Naive thymus-derived CD8-positive, alpha-beta T cell (primary cell): ENCODE measurements at places on chromosomes 4 and X. TPM values are rescaled to one million over a fixed set of nuclear protein-coding genes. Genes with fewer than 3 reads are reported as not detected.

The KCND1 gene
- polyA plus RNA-seq = not detected

GRCh38 chr4:184016759-184017668 lies 111.9 kb downstream of the STOX2 start:
- no peak overlapping the region for H3K4me3 ChIP-seq
- H3K36me3 ChIP-seq = no peaks in the 10 kb centered on the region
- no peak overlapping the region for H3K27ac ChIP-seq
- DNase-seq = no peak
- no peaks in the 10 kb centered on the region for H3K4me1 ChIP-seq

The PCDH10 gene
- not detected for polyA plus RNA-seq

GRCh38 chr4:158930639-158930972 lies 161.8 kb downstream of the FNIP2 start:
- H3K4me3 ChIP-seq = no peak overlapping the region
- H3K4me1 ChIP-seq = peaks cover 13% of the 10 kb centered on the region
- no peak overlapping the region for H3K27ac ChIP-seq
- DNase-seq = no peak

GRCh38 chr4:138616775-138617174 lies 374.6 kb upstream of the SLC7A11 start:
- no peaks in the 10 kb centered on the region for H3K27me3 ChIP-seq
- peaks cover 8% of the 10 kb centered on the region for H3K36me3 ChIP-seq
- H3K4me1 ChIP-seq = no peaks in the 10 kb centered on the region
- no peak overlapping the region for H3K4me3 ChIP-seq
- DNase-seq = no peak

DNA sequence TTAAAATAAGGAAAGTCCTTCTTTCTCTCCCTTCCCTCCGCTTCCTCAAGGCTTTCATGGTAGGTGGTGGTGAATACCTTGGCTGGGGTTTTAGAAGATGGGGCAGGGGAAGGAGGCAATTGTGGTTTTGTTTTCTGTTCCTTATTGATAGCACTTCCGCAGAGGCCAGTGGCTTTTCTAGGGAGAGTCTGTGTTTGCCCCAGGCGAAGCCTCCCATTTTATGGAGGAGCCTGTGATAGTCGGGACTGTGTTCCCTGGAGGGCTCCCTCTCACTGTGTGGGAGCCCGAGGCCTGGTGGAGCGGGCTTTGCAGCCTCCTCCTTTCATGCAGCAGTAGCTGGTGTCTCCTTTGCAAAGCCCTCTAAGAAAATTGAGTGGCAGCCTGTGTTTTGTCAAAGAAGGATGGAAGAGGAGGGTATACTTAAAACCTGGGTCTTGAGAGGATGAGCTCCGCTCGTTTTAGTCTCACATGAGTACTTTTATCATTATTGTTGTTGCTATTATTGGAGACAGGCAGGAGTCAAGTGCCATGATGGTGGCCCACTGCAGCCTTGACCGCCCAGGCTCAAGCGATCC lies 29.8 kb upstream of the STOX2 start:
- H3K4me3 ChIP-seq = no peak overlapping the region
- peaks cover 2% of the 10 kb centered on the region for H3K27me3 ChIP-seq
- no peak overlapping the region for H3K27ac ChIP-seq

GRCh38 chrX:8847360-8847759 lies 46.2 kb upstream of the FAM9A start:
- DNase-seq = no peak
- peaks cover 15% of the 10 kb centered on the region for H3K27me3 ChIP-seq
- no peak overlapping the region for H3K27ac ChIP-seq
- H3K36me3 ChIP-seq = no peaks in the 10 kb centered on the region
- H3K4me1 ChIP-seq = no peaks in the 10 kb centered on the region
- H3K4me3 ChIP-seq = no peak overlapping the region

- DNase-seq = no peak
- H3K4me1 ChIP-seq = peaks cover 37% of the 10 kb centered on the region
- H3K4me3 ChIP-seq = peak overlapping the region; percentile 100
- no peaks in the 10 kb centered on the region for H3K36me3 ChIP-seq
Observed at GRCh38 chr4:105709081-105709450, 482 bp downstream of the GSTCD start.

The REELD1 gene
- polyA plus RNA-seq = not detected

DNA sequence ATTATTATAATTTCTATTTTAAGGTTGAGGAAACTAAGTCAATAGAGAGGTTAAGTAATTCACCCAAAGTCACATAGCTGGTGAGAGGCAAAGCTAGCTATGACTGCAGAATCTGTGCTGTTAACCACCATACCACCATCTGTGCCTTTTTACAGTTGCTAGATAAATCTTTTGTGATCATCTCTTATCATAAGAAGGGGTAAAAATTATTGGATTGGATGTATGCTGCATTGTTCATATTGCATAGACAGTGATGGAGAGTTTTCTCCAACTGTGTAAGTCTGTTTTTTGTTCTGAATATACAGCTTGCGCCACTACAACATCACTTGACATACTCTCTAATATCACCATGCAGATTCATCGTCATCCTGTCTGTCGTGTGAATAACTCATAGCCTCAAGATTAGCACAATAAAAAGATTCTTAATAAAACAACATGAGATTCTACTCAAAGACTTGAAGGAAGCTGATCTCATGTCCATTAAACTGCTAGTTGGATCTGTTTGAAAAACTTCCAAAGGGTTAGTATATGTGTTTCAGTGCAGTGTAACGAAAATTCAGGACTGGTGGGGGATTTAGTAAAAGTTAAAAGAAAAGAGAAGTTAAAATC lies 495.9 kb downstream of the SPRY1 start:
- H3K27ac ChIP-seq = no peak overlapping the region
- no peak for DNase-seq
- no peaks in the 10 kb centered on the region for H3K36me3 ChIP-seq
- H3K4me3 ChIP-seq = no peak overlapping the region

The KCTD8 gene
- polyA plus RNA-seq = not detected

The ETFDH gene
- 5.7 TPM for polyA plus RNA-seq

The SPIN4 gene
- 0.79 TPM for polyA plus RNA-seq

DNA sequence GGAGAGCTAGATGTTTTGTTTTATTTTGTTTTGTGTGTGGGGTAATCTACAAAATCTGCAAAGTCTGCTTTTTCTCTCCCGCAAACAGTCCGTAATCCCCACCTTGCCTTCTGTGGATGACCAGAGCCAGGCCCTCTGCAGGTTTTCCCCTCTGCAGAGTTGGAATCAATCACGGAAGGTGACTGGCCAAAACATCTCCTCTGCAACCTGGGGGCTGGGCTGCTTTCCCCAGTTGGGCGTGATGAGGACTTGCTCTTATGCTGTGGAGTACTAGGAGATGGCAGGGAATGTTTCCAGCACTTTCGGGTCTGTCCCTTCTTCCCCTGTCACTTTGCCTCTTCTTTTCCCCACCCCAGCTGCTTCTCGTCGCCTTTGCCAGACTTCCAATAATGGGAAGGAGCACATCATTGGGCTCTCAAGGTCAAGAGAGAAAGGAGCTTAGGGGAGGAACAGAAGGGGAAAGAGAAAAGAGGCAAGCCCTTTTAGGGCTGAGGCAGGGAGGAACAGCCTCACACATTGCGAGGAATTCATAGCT lies 1.1 kb downstream of the TMEM35A start:
- DNase-seq = no peak
- no peak overlapping the region for H3K27ac ChIP-seq
- H3K4me3 ChIP-seq = no peak overlapping the region
- H3K4me1 ChIP-seq = peaks cover 9% of the 10 kb centered on the region
- no peaks in the 10 kb centered on the region for H3K36me3 ChIP-seq

The CTAG1A gene
- polyA plus RNA-seq = not detected

DNA sequence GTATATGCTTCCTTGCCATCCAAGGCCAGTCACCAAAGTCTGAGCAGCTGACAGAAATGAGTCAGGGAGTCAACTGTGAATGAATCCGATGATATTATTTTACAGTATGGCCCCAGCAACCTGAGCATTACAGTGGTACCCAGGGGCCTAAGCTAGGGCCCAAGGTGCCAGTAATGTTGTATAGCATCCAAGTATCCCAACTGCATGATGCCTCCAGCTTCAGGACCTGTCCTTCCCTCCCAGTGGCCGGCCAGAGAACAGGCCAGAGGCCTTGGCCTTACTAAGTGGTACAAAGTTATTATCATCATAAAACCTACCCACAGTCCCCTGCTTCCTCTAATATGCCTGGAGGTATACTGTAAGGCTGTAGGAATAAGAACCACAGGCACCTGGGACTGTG lies 79.9 kb downstream of the RFC1 start:
- no peaks in the 10 kb centered on the region for H3K27me3 ChIP-seq
- no peak for DNase-seq
- no peak overlapping the region for H3K27ac ChIP-seq
- no peak overlapping the region for H3K4me3 ChIP-seq

GRCh38 chr4:4840351-4840750 lies 19.1 kb upstream of the MSX1 start:
- H3K27me3 ChIP-seq = peaks cover 26% of the 10 kb centered on the region
- H3K4me3 ChIP-seq = no peak overlapping the region
- DNase-seq = no peak
- H3K36me3 ChIP-seq = no peaks in the 10 kb centered on the region
- H3K4me1 ChIP-seq = peaks cover 3% of the 10 kb centered on the region
- H3K27ac ChIP-seq = no peak overlapping the region

GRCh38 chr4:8916351-8916885 lies 44.8 kb upstream of the HMX1 start:
- no peak overlapping the region for H3K27ac ChIP-seq
- no peaks in the 10 kb centered on the region for H3K36me3 ChIP-seq
- H3K4me3 ChIP-seq = no peak overlapping the region
- H3K4me1 ChIP-seq = peaks cover 4% of the 10 kb centered on the region
- H3K27me3 ChIP-seq = peaks cover 33% of the 10 kb centered on the region
- no peak for DNase-seq

DNA sequence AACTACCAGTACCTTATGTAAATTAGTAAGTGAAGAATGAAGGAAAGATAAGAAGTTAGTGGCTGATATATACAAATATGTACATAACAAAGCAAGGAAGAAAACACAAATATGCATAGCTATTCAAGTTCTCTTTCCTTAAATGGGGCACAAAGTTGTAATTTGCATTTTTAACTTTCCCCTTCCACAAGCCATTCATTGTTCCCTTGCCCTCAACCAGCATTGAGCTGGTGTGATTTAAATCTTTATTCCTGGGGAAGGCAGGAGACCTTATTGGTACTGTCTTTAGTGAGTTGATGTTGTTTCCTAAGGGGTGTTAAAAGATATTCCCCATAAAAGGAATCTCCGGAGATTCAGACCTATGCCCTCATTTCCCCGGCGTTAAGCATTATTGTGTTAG lies 735.3 kb downstream of the PCDH18 start:
- no peaks in the 10 kb centered on the region for H3K36me3 ChIP-seq
- DNase-seq = no peak
- H3K27ac ChIP-seq = no peak overlapping the region
- no peaks in the 10 kb centered on the region for H3K4me1 ChIP-seq
- H3K4me3 ChIP-seq = no peak overlapping the region
- no peaks in the 10 kb centered on the region for H3K27me3 ChIP-seq

- H3K36me3 ChIP-seq = no peaks in the 10 kb centered on the region
- H3K27ac ChIP-seq = no peak overlapping the region
- no peaks in the 10 kb centered on the region for H3K4me1 ChIP-seq
- H3K27me3 ChIP-seq = no peaks in the 10 kb centered on the region
- no peak overlapping the region for H3K4me3 ChIP-seq
Observed at GRCh38 chr4:186587416-186588018, 32.1 kb upstream of the MTNR1A start.

GRCh38 chr4:183855323-183856190 lies 49.5 kb upstream of the STOX2 start:
- DNase-seq = no peak
- no peaks in the 10 kb centered on the region for H3K4me1 ChIP-seq
- no peak overlapping the region for H3K27ac ChIP-seq
- peaks cover 50% of the 10 kb centered on the region for H3K27me3 ChIP-seq
- H3K4me3 ChIP-seq = no peak overlapping the region

- no peaks in the 10 kb centered on the region for H3K36me3 ChIP-seq
- no peaks in the 10 kb centered on the region for H3K4me1 ChIP-seq
- H3K27me3 ChIP-seq = no peaks in the 10 kb centered on the region
- H3K4me3 ChIP-seq = no peak overlapping the region
Observed at GRCh38 chr4:181312066-181312465, 931.1 kb upstream of the TENM3 start.

GRCh38 chrX:138908577-138908976 lies 197.1 kb upstream of the FGF13 start:
- no peak overlapping the region for H3K4me3 ChIP-seq
- no peaks in the 10 kb centered on the region for H3K36me3 ChIP-seq
- no peaks in the 10 kb centered on the region for H3K4me1 ChIP-seq
- H3K27ac ChIP-seq = no peak overlapping the region
- H3K27me3 ChIP-seq = no peaks in the 10 kb centered on the region

DNA sequence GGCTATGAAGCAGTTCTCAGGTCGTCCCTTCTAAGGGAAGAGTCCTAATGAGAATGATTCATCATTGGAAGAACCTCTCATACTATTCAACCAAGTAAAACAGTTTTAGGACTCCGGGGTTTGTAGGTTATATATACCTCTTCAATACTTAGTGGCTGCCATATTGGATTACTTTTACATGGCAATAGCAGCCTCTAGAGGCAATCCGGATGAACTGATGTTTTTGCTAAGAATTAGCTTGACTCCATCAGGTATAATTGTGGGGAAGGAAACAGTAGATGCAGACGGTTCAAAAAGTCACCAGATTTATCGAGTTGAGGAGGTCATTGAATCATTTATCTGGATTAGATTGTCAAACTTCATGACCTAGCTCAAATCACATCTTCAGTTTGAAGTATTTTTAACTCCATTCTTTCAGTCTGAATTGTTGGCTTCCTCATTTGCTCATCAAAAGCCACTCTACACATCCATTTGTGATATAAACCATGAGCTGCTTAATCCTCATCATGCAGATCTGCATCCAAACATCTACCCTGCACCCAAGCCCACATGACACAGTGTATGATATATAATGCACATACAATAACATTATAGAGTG lies 28.4 kb downstream of the GUCY1B1 start:
- no peak for DNase-seq
- no peak overlapping the region for H3K4me3 ChIP-seq
- no peaks in the 10 kb centered on the region for H3K36me3 ChIP-seq
- H3K27me3 ChIP-seq = no peaks in the 10 kb centered on the region

DNA sequence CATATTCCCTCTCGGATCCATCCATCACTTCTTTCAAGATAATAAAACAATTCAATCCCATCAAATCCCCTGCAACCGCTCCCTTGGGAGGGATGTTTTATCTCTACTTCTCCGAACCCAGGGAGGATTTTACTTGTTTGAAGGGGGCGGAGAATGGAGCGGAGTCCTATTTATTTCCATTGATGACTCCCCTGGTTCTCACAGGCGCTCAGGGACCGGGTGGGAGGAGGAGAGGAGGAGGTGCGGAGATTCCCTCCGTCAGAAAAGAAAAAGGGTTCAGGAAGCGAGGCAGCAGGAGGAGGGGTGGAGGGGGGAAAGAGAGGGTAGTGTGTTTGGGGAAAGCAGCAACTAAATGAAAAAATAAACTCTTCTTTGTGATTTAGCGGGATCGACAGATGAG lies 2.1 kb downstream of the NDNF start:
- no peaks in the 10 kb centered on the region for H3K36me3 ChIP-seq
- peaks cover 31% of the 10 kb centered on the region for H3K4me1 ChIP-seq
- no peak overlapping the region for H3K27ac ChIP-seq
- no peak for DNase-seq
- H3K4me3 ChIP-seq = peak overlapping the region; percentile 91

GRCh38 chr4:28835501-28835900 lies 1884.7 kb upstream of the PCDH7 start:
- H3K27ac ChIP-seq = no peak overlapping the region
- H3K27me3 ChIP-seq = no peaks in the 10 kb centered on the region
- no peak overlapping the region for H3K4me3 ChIP-seq

The FAM9B gene
- polyA plus RNA-seq = not detected

The ITGB1BP2 gene
- polyA plus RNA-seq = not detected

The SLC49A3 gene
- 0.30 TPM for polyA plus RNA-seq

The CSAG2 gene
- polyA plus RNA-seq = not detected

GRCh38 chr4:69764311-69764710 lies 3.9 kb upstream of the SULT1B1 start:
- H3K4me1 ChIP-seq = peaks cover 14% of the 10 kb centered on the region
- H3K27me3 ChIP-seq = no peaks in the 10 kb centered on the region
- H3K27ac ChIP-seq = peak overlapping the region; percentile 94
- DNase-seq = peak; percentile 17

The RAB39B gene
- 8.3 TPM for polyA plus RNA-seq
